WTC11 (cell line): ENCODE measurements at places on chromosomes 1 and 21. TPM values are rescaled to one million over a fixed set of nuclear protein-coding genes. Genes with fewer than 3 reads are reported as not detected.
A peak's percentile ranks its signal among the peaks of the same experiment; 100 is the strongest.

- peaks cover 38% of the 10 kb centered on the region for H3K4me1 ChIP-seq
- H3K27ac ChIP-seq, result no peak overlapping the region
- H3K27me3 ChIP-seq, result no peaks in the 10 kb centered on the region
- peak overlapping the region; percentile 85; the same call in 1 of the 2 replicates for H3K4me3 ChIP-seq
- no peak for DNase-seq
- H3K36me3 ChIP-seq, result peaks cover 26% of the 10 kb centered on the region
Measured at GRCh38 chr1:89844860-89845259, 24.0 kb downstream of the LRRC8D start.

DNA sequence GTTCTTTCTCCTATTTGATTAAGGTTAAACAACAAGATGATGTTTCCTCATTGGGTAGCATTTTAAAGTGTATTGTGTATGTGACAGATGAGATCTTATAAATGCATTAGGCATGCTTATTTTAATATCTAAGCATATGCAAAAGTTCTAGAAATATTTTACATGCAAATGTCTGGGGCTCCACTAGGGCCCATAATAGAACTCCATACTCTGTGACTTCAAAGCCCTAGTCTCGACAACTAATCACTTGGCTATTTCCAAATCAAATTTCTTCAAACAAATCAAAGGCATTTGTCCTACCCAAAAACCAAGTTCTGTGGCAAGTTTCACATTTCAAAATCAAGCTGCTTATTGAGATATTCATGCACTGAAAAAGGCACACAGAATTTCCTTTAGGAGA is 385.6 kb upstream of the ST6GALNAC5 start:
- no peaks in the 10 kb centered on the region; the same call in 1 of the 2 replicates for H3K27me3 ChIP-seq
- H3K36me3 ChIP-seq, result peaks cover 3% of the 10 kb centered on the region; the same call in 1 of the 2 replicates
- DNase-seq, result no peak
- H3K4me3 ChIP-seq, result no peak overlapping the region
- H3K4me1 ChIP-seq, result no peaks in the 10 kb centered on the region

DNA sequence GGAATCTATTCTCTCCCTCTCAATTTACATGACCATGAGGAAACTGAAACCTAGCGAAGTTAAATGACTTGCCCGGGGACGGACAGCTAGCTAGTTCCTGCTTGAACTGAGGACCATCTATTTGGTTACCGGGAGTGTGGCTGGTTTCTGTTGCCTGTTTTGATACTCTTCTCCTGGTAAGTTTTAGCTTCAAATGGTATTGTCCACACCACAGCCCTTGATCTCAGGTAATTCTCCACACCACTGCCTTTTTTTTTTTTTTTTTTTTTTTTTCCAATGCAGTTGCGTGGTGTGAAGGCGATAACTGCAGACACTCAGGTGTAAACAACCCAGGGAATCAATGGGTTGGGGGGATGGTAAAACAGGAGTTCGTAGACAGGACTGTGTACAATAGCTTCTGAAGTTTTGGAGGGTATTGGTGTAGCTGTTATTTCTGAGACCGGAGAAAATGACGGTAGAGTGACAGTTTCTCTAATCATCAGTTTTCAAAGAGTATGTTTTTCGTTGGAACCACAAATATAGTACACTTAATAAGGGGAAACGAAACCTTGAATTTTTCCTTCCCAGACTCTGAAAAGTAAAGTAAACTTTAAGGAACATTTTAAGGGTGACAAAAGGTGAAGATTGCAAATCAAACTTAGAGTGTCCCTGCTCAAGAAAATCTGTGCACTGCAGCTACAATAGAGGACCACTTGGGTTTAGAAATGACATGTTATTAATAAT is 125.3 kb upstream of the CACYBP start:
- peak; percentile 45 for DNase-seq
- H3K4me1 ChIP-seq, result peaks cover 61% of the 10 kb centered on the region
- no peaks in the 10 kb centered on the region for H3K27me3 ChIP-seq
- peak overlapping the region; percentile 99 for H3K27ac ChIP-seq
- peaks cover 19% of the 10 kb centered on the region for H3K36me3 ChIP-seq
- H3K4me3 ChIP-seq, result peak overlapping the region; percentile 93

DNA sequence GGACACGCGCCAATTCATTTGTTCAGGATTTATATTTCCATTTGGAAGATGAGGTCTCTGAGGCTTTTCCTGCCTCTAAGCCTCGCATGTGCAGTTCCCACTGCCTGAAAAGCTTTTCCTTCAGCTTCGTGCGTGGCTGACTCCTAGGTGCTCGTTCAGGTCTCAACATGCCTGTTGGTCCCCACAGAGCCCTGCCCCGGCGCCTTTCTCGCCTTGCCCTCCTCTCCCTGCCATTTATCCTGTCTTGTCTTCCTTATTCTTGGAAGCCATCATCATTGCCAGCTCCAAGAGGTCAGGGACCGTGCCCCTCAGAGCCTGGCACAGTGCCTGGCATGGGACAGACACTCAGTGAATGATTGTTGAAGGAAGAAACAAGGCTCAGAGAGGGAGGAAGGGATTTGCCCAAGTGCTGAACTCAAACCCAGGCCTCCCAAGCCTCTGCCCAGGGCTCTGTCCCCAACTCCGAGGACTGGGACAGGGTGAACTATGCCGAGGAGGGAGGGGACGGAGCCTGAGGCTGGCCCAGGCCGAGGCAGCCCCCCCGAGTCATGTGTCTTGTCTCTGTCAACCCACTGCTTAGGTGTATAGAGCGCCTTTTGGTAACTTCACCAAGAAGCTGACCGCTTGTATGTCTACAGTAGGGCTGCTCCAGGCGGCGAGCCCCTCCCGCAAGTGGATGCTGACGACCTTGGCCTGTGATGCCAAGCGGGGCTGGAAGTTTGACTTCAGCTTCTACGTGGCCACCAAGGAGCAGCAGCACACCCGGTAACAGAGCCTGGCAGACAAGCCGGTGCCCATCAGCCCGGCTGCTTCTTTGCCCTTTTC is 47.3 kb downstream of the DISP3 start:
- H3K4me3 ChIP-seq, result no peak overlapping the region
- H3K27me3 ChIP-seq, result no peaks in the 10 kb centered on the region
- H3K27ac ChIP-seq, result peak overlapping the region; percentile 36; the same call in 1 of the 2 replicates
- H3K4me1 ChIP-seq, result peaks cover 6% of the 10 kb centered on the region
- DNase-seq, result peak; percentile 4

Gene AK5
- 2.7 to 4.6 TPM (median 3.0 TPM) in 3 replicates for total RNA-seq

GRCh38 chr21:25944672-25945213 is 210.0 kb downstream of the GABPA start:
- H3K27me3 ChIP-seq, result no peaks in the 10 kb centered on the region
- H3K36me3 ChIP-seq, result peaks cover 32% of the 10 kb centered on the region
- no peak for DNase-seq
- no peak overlapping the region for H3K4me3 ChIP-seq

- H3K36me3 ChIP-seq, result no peaks in the 10 kb centered on the region
- H3K4me1 ChIP-seq, result peaks cover 20% of the 10 kb centered on the region
- no peak for DNase-seq
- H3K27me3 ChIP-seq, result peaks cover 3% of the 10 kb centered on the region; the same call in 1 of the 2 replicates
- H3K4me3 ChIP-seq, result no peak overlapping the region
- H3K27ac ChIP-seq, result no peak overlapping the region
Measured at GRCh38 chr1:12209495-12209832, 20.4 kb upstream of the VPS13D start.

Gene LINGO4
- total RNA-seq, result not detected in 3 replicates

Gene LRRC71
- 0.18 to 0.30 TPM (median 0.22 TPM) in 3 replicates for total RNA-seq

- DNase-seq, result no peak
- H3K36me3 ChIP-seq, result no peaks in the 10 kb centered on the region
- H3K27me3 ChIP-seq, result peaks cover 15% of the 10 kb centered on the region
- H3K4me3 ChIP-seq, result no peak overlapping the region
Measured at GRCh38 chr1:77288275-77288674, 6.5 kb downstream of the AK5 start.

DNA sequence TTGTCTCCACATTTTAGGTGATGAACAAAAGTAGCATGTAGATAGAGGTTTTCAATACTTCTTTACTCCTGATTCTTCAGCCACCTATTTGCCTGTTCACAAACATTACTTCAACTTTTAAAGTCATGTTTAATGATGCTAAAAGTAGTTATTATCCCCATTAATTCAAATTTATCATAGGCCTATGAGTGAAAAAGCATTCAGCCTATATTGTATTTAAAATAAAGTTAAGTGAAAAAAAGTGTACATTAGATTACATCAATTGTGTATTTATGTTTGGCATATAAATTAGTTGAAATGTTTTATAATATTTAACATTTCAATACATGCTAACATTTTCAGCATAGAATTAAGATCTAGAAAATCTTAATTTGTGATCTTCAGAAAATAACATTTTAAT is 10.5 kb downstream of the CDKN2C start:
- no peak for DNase-seq
- H3K27ac ChIP-seq, result no peak overlapping the region
- H3K4me1 ChIP-seq, result peaks cover 20% of the 10 kb centered on the region
- peaks cover 91% of the 10 kb centered on the region for H3K27me3 ChIP-seq

- DNase-seq, result no peak
- H3K27ac ChIP-seq, result no peak overlapping the region
- peaks cover 5% of the 10 kb centered on the region for H3K4me1 ChIP-seq
- no peaks in the 10 kb centered on the region for H3K27me3 ChIP-seq
- H3K4me3 ChIP-seq, result no peak overlapping the region
- no peaks in the 10 kb centered on the region for H3K36me3 ChIP-seq
Measured at GRCh38 chr1:198780376-198780775, 141.5 kb downstream of the PTPRC start.

- no peaks in the 10 kb centered on the region; the same call in 1 of the 2 replicates for H3K36me3 ChIP-seq
- peaks cover 55% of the 10 kb centered on the region for H3K4me1 ChIP-seq
- H3K27ac ChIP-seq, result no peak overlapping the region
- H3K4me3 ChIP-seq, result peak overlapping the region; percentile 63
Measured at GRCh38 chr21:36699546-36700294, 805 bp downstream of the SIM2 start.

GRCh38 chr1:19426294-19427086 is 58.8 kb downstream of the CAPZB start:
- H3K27ac ChIP-seq, result peak overlapping the region; percentile 10; the same call in 1 of the 2 replicates
- H3K27me3 ChIP-seq, result no peaks in the 10 kb centered on the region
- no peak overlapping the region for H3K4me3 ChIP-seq
- no peak for DNase-seq

GRCh38 chr1:19456968-19457441 is 28.3 kb downstream of the CAPZB start:
- H3K36me3 ChIP-seq, result no peaks in the 10 kb centered on the region; the same call in 1 of the 2 replicates
- peak overlapping the region; percentile 43 for H3K4me3 ChIP-seq
- DNase-seq, result no peak
- H3K27ac ChIP-seq, result peak overlapping the region; percentile 89

Gene FCER1A
- not detected in 3 replicates for total RNA-seq
